Right forelimb (tissue), 1 donor: ENCODE measurements at places on chromosomes 1 and 21.

- DNase-seq: no peak
Observed at GRCh38 chr1:48405940-48406339, 66.1 kb downstream of the SPATA6 start.

DNA sequence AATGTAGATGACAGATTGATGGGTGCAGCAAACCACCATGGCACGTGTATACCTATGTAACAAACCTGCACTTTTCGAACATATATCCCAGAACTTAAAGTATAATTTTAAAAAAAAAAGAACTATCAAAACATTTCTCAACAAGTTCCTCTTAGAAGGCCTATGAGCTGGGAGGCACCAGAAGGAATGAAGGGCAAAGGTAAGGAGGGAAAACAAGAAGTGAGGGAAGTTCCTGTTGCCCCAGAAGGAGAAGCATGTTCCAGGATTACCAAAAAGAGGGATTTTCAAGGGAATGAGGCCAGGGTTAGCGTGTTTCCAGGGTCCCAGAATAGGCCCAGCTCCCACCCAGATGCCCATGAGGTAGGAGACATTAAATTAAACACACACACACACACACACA is 361.0 kb downstream of the SETD4 start:
- no peak for DNase-seq

DNA sequence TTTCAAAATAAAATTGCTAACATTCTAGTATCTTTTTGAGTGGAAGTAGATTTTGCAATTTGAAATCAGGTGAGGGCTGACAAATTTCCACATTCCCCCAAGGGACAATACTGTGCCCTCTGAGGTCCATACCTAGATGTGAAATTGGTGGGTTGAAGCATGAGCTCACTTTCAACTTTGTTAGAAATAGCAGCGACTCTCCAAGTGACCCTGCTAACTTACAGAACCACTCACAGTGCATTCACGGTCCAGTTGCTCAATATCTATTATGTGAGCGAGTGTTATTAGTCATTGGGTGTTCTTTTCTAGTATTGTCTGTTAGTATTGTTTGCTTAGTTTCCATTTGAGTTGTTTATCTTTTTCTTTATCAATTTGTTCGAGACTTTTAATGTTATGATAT is 53.6 kb upstream of the ASB17 start:
- DNase-seq: no peak

DNA sequence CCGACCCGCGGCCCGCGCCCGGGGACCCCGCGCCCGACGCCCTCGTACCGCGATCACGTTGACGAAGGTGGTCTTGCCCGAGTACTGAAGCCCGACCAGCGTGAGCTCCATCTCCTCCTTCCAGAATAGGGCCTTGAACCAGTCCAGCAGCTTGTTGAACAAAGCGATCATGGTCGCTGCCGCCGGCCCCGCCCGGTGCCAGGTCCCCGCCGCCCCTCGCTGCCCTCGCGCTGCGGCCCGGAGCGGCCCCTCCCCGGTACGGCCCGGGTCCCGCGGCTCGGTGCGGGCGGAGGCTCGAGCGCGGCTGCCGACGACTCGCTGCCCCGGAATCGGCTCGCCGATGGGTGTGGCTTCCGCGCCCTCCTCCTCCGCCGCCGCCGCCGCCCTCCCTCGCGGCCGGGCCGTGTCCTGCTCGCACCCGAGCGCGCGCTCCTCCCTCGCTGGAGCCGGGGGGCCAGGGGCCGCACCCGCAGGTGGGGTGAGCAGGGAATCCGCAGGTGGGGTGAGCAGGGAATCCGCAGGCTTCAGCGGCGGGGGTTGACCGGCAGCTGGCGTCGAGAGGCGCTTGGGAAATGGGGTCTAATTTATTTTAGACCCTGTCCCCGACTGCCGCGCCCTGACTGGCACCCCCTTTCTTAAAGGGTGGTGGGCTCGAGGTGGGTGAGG is at the start of gene ARL8A:
Gene ARL8A (minus strand): TSS at position 336 of the 666 bp plus-strand sequence. CDS start 165 bp downstream, at position 171.
- DNase-seq: peak; percentile 78

DNA sequence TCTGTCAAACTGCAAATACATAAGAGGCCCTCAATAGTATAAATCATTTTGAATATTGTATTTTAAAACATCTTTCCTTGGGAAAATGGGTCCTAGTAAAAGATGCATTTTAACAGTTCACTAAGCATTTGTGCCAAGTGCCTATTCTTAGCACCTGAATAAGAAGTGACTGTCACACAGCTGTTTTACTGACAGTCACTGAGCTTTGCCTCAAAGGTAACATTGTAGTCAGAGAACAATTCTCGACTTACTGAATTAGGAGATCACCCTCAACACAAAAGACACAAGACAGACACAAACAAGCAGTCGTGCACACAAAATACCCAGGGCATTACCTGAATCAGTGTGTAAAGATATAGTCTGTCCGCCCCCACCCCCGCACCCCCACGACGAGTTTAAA is 408 bp downstream of the ESRRG start:
- DNase-seq: no peak
